Dermis microvascular lymphatic vessel endothelial cell (primary cell): ENCODE measurements at places on chromosomes 3 and 15.

DNA sequence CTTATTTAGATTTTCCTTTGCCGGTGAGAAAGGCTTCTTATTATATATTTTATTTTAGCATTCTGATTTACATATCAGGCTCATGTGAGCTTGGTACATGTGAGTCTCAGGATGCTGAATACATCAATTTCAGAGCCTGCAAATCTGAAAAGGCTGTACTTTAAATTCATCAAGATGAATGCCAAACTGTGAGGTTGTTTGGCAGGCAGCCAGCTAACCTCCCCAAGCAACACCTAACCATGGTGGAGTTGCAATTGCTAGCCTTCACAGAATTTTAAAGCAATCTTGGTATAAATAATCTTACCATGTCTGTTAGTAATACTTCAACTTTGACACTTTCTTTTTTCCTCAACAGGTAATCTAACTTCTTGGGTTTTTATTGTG is 252.5 kb downstream of the CDIN1 start:
- DNase-seq: no peak

DNA sequence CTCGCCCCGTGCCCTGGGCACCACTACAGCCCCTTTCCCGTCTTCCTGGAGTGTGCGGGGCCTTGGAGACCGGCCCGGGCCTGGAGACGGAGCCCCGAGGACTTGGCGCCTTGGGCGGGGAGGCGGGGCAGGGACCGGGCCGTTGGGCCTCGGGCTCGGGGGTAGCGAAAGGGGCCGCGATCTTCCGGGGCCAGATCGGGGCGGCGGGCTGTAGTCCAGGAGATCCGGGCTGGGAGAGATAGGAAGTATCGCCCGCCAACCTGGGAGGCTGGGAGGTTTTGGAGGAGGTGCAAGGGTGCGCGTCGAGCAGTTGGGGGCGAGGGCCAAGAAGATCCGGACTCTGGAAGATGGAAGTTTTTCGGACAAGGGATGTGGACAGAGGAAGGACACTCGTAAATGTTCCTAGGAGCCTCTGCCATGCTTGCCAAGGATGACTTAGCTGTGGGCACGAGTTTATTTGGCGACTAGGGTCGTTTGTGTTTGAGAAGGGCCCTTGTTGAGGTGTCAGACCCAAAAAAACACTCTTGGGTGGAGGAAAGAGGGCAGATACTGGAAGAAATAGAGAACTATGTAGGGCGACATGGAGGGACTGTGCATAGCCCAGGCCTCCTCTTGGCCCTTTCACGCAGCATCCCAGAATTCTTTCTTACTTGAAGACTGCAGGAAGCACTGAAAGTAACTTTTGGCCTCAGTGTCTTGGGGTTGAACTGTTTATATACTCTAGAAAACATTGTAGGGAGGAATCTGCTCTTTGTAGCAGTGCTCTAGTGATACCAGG is 712 bp downstream of the RTF1 start:
- DNase-seq: no peak

GRCh38 chr3:139325551-139325950 is 18.3 kb upstream of the MRPS22 start:
- no peak for DNase-seq

DNA sequence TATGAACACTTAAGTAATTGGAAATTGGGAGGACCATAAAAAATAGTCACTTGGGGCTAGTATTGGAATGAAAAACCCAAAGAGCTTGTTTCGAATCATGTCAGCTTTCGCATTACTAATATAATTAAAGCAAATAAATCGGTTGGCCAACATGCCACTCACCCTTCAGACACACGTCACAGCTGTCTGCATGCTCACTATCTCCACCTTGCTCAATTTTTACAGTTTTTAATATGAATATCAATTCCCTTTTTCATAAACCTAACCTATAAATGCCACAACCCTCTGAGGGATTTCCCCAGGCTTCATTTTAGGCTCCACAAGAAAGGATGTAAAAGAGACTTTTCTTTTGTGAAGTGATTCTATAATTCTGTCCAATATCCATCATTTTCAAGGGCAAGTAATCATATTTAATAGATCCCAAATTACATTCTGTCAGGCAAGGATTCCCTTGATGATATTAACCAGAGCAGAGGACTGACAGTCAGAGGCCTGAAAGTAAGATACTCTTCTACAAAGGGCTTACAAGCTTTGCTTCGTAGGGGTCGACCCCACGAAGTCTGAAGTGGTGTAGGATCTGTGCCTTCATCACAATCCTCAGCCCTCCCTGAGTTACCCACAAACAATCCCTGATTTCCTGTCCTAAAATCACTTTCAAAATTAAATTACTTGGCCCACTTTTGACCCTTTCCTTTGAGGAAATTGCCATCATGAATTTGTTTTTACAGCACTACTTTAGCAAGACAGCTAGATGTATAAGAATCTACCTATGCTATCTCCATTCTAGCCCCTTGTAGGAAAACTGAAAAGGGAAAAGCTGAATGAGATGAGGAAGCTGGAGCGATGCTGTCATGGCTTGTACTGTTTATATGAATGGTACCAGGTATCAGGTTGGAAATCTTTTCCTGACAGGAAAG is 44.5 kb downstream of the NANOGP8 start:
- DNase-seq: no peak

- no peak for DNase-seq
These were observed 18.8 kb downstream of the STX19 start for GRCh38 chr3:94009608-94010007.

- no peak for DNase-seq
These were observed 210.5 kb downstream of the DOCK3 start for GRCh38 chr3:50885070-50885850.

- no peak for DNase-seq
These were observed 1092.0 kb downstream of the NAALADL2 start for GRCh38 chr3:175951047-175951694.

DNA sequence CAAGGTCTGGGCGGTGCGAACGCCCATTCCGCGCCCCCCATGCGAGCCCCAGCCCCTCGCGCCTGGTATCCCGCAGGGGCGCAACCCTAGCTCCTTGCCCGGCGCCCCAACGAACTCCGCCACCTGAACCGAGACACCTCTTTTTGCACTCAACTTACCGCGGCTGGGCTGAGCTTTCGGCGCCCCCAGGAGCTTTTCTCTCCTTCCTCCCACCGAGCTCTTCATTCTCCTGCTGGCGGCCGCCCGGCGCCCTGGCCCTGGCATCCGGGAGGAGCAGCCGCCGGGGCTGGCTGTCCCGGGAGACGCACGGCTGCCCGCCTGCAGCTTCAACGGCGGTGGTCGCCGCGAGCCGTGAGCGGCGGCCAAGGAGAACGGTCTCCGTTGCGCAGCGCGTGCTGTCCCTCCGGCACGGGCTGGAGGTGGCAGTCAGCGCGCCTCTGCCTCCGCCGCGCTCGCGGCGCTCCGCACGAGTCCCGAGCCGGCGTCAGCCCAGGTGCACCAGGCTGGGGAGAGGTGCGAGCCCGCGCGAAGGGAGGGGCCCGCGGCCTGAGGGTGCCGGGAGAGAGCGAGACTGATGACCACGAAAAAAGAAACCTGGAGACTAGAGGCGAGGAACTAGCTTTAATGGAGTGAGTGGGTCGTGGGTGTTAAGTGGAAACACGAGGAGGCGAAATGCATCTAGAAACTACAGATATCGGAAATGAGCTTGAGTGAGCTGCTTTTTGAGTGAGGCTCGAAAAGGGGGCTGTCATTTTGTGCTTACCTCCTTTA is 621.5 kb upstream of the ZNF385D start:
- no peak for DNase-seq

DNA sequence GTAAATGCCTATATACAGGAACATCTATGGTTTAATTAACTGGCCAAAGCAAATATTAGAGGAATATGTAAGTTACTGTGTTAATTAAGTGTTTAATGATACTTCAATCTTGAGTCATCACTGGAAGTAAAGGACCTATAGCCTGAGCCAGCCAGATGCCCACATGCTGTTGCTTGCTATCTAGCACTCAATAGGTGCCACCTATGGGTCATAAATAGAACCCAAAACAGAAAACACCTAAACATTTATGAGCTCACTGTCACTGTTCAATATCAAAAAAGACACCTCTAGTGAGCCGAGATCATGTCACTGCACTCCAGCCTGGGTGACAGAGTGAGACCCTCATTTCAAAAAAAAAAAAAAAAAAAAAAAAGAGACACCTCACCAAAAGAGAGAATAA is 48.4 kb upstream of the IP6K2 start:
- peak; percentile 28 for DNase-seq

DNA sequence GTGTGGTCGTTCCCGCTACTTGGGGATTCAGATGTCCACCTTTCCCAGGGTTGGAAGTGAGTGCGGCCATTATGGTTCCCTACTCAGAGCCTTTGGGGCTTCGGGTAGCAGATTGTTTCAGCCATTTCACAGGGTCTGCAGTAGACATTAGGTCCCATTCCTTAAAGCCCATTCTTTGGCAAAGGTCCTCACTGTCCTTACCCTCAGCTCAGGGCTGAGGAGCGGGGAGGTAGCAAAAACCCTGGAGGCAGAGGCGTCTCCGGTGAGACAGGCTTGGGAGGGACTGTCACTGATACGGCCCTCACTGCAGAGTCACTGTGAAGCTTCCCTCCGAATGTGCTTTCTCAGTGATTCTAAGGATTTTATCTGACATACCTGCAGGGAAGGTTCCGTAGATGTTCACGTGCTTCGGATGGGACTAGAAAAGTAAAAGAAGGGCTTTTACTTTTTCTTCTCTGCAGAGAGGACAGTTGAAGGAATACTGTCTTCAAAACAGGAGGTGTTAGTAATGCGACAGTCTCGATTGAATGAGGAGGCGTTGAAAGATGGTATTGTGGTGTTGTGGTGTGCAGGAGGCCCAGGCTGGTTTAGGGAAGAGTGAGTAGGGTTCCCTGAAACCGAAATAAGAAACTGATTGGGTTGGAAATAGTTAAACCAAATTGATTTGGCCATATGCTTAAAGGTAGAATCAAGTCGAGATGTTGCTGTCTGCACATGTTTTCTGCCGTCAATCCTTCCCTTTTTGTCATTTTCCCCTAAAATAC is 630 bp downstream of the ATP6V1A start:
- no peak for DNase-seq

DNA sequence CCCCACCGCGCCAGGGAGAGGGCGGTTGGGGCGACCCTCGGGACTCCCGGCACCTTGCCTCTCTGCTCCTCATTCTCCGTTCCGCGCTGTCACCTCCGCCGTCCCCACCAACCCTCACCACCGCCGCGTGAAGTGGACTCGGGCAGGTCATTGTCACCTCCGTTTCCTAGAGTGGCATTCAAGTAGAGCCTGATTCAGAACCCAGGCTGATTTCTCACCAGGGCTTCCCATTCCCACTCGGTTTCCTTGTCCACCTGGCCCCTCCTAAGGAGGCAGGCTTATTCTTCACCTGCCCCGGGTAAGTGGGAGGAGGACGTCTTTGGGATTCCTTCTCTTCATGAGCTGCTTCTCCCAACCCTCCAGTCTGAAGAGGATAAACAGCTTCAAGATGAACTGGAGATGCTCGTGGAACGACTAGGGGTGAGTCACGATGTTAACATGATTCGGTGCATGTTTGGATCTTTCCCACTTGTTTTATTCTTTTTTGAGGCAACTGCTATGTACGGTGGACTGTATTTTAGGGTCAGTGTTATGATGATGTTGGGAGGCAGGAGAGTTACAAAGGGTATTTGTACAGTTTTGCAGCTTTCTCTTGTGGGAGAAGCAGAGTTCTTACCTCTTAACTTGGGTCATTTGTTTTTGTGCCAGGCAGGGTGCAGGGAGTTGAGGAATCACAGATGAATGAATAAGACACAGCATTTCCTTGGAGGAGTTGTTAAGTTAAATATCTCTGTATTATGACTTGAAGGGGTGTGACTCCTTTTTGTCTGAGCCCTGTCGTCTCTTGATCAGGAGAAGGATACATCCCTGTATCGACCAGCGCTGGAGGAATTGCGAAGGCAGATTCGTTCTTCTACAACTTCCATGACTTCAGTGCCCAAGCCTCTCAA is 692 bp downstream of the PSMD2 start:
- no peak for DNase-seq

- DNase-seq: no peak
These were observed 13.3 kb upstream of the TMF1 start for GRCh38 chr3:69065318-69065964.

DNA sequence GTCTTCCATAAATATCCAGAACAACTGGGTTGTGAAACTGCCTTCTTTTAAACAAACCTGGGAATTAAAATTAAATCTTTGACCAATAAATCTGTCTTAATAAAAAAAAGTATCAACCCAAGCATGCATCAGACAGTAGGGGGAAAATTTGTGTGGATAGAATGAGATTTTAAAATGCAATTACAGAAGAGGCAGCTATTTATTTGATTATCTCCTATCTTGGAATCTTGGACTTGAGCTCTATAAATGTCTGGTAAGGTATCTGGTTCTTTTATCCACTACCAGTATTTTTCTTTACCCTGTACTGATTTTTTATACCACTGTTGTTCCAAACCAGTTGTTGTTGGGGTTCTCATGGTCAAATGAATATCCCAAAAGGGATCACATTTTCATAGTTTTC is 157.6 kb upstream of the VEPH1 start:
- DNase-seq: no peak

DNA sequence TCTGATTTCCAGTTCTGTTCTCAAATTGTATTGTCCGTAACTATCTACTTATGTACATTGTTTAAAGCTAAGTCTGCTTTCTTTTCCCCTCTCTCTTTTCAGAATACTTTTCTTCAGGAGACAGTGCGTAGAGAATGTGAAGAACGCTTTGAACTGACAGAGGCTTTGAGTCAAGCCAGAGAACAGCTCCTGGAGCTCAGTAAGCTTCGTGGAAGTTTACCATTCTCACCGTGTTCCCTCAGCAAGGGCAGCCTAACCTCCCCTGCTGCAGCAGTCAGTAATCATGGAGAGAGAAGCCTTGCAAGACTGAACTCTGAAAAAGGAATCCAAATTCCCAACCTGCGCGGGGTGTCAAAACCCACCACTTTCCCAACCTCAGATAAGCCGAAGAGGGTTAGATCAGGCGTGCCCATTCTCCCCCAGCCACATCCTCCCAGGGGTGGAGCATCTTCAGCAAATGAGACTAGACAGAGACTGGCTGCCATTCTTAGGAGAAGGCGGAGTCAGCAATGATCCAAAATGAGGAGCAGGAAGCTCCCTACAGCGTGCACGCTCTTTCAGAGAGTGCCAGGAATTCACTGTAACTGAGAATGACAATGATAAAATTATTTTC is 114.6 kb downstream of the CCNL1 start:
- DNase-seq: no peak

DNA sequence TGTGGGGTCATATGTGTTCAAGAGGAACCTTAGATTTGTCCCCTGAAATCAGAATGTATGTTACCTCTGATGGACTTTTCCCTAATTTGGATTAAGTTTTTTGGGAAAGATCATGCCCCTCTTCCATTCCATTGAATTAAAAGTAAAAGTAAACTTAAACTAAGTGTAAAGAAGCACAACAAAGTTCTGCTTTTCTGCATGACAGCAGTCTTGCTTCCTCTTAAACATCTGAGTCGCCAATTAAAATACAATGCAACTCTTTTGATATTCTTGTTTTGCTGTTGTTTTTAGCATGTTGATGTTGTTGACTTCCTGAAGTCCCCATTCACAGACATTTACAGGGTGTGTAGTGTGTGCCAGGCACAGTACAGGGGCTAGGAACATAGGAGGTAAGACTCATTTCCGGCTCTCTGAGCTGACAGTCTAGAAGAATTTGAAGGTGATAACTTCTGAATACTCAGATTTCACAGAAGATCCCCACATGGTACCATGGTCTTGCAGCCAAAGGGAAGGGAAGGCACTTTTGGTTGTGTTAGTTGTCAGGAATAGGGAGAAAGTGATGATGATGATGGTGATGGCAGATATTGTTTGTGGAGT is 45.0 kb downstream of the USP13 start:
- DNase-seq: no peak
